ENCODE measurements at places on chromosomes 13 and 19.

- no peak for DNase-seq
Measured at GRCh38 chr19:6070207-6070681, 40.1 kb downstream of the RFX2 start.

GRCh38 chr13:39895254-39895653 is 239.8 kb downstream of the COG6 start:
- no peak for DNase-seq

GRCh38 chr19:45884682-45885555 is 1.0 kb downstream of the IRF2BP1 start:
- DNase-seq = peak; percentile 79

- DNase-seq = no peak
Measured at GRCh38 chr19:53626976-53627375, 4.8 kb upstream of the DPRX start.

DNA sequence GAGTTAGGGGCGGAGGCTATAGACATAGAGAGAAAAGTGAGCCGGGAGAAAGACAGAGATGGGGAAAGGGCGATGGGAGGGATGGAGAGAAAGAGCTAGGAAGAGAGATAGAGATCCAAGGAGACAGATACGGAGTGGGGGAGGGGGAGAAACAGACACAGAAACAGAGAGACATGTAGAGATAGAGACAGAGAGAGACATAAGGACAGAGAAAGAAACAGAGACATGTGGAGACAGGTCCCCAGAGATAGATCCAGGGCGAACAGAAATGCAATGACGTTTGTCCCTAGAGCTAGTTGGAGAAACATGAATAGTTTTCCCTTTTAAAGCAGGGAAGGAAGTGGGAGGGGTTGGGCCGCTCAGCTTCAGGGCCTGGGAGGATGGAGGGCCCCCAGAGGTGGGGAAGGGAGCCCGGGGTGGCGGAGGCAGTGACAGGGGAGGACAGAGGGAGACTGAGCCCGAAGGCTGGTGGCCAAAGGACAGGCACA is 4.6 kb downstream of the PPP1R14A start:
- peak; percentile 64 for DNase-seq

DNA sequence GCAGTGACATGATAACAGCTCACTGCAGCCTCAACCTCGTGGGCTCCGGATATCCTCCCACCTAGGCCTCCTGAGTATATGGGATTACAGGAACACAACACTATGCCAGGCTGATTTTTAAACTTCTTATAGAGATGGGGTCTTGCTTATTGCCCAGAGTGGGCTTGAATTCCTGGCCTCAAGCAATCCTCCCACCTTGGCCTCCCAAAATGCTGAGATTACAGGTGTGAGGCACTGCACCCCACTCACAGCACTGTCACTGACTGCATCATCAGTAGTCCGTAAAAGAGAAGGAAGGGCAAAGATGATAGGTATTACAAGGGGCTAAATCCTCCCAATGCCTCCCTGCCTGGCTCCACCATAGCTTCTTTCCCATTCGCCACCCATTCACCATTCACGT is 4.1 kb downstream of the RHPN2 start:
- DNase-seq = no peak

GRCh38 chr19:43695985-43696704 is 19.7 kb upstream of the IRGC start:
- no peak for DNase-seq

DNA sequence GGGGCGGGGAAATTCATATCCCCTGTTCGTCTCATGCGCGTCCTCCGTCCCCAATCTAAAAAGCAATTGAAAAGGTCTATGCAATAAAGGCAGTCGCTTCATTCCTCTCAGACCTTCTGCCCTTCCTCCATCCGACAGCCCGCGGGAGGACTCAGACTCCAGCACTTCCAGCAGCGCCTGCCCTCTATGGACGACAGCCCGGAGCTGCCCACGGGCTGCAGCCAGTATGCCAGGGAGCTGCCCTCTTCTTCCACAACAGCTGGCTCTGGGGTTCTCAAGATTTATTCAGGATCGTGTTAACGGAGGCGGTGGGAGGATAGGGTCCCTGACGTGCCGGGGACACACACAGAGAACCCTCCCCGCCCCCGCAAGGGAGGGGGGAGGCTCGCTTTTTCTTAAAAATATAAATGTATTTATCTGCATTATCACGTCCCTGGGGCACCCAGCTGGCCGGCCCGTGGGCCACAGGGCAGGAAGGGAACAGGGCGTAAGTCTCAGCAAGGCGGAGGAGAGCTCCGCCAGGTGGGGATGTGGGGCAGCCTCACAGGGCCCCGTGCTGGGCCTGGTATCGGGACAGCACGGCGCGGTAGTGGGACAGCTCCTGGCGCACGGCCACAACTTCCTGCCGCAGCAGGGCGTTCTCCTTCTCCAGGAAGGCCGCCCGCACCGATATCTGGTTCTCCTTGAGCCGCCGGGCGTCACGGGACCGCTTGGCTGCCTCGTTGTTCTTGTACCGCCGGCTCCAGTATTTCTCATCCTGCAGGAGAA is 6.7 kb downstream of the DBP start:
- peak; percentile 91 for DNase-seq

- no peak for DNase-seq
Measured at GRCh38 chr19:5106191-5106726, 137.3 kb downstream of the KDM4B start.

- no peak for DNase-seq
Measured at GRCh38 chr19:44732235-44733014, 16.1 kb upstream of the BCL3 start.

DNA sequence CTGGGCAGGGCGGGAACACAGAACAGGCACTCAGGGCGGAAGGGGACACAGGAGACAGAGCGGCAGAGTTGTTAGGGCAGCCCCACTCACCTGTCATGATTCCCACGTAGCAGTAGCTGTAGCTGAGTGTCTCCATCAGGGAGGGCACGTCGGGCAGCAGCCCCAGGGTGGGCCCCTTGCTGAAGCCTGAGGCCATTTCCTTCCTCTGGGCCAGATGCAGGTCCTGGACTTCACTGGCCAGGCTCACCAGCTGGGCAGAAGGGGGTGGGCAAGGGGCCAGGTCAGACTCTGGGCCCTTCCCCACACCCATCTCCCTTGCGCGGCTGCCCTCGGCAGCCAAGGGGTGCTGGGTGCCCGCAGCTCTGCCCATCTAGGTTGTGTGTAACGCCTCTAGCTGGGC is 5.9 kb downstream of the MBOAT7 start:
- DNase-seq = no peak

GRCh38 chr13:71797517-71797916 is 69.5 kb downstream of the DACH1 start:
- DNase-seq = no peak

- DNase-seq = no peak
Measured at GRCh38 chr13:33205804-33206221, 79.7 kb downstream of the STARD13 start.

DNA sequence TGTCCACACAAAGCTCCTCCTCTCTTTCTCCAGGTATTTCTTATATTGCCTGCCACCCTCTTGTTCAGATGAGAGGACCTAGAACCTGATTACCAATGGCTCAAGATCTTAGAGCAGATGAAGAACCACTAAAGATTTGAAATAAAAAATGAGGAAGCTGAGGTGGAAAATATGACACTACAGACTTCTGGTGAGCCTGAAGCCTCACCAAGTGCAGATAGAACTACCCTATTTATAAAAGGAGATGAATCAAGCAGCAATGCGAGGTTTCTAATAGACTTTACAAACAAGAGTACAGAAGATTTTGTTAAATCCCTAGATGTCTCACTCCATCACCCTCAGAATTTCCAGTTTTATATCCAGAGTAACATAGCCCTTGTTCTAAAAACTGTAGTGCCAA is 345.8 kb downstream of the TBC1D4 start:
- DNase-seq = no peak

DNA sequence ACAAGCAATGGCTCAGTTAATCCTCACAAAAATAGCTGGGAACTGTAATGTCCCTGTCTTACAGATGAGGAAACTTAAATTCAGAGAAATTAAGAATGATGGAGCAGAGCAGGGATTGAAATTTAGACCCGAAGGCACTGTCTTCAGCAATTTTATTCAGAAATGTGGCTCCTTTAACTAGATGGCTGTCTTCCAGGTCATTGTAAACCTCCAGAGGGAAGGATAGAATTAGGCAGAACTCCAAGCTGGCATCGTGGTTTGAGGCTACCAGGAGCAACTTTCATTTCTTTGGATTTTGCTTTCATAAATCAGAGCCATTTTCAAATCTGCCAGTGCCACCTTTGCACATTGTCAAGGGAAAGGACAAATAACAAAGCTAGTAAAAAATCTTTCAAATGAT is 339.0 kb downstream of the DCT start:
- DNase-seq = no peak

DNA sequence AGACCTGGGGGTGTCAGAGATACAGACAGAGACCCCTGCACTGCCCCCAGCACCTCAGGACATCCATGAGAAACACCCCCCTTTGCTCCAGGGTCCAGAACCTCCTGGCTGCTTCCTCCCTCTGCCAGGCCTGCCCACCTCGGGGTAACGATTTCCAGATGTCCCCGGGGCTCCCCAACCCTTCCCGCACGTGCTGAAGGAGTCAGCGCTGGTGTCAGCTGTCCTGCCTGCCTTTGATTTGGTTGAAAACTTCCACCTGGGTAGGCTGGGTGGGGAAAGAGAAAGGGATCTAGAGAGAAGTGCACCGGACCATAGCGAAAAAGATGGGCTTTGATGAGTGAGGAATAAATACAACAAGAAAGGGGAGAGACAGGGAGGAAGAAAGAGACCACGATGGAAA is 1.5 kb upstream of the CGB7 start:
- DNase-seq = no peak

DNA sequence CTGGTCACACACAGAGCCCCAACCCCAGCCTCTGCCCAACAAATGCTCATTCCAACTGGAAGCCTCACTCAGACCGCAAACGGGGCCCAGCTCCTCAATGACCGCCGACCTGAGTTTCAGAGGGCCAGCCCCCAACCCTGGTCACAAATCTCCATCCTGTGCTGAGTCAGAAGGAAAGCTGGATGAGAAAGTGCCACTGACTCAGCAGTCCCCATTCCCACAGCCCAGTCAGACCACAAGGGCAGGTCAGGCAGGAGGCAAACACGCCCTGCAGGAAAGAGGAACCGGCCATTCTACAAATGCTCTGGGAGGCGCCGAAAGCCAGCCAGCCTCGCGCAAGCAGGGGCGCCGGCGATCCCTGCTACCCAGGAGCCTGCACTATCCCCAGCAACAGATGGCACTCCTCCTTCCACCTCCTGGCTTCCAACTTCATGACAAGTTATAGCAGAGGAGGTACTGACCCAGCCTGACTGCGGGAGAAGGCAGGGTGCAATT is 14.1 kb upstream of the PRKD2 start:
- DNase-seq = peak; percentile 30

DNA sequence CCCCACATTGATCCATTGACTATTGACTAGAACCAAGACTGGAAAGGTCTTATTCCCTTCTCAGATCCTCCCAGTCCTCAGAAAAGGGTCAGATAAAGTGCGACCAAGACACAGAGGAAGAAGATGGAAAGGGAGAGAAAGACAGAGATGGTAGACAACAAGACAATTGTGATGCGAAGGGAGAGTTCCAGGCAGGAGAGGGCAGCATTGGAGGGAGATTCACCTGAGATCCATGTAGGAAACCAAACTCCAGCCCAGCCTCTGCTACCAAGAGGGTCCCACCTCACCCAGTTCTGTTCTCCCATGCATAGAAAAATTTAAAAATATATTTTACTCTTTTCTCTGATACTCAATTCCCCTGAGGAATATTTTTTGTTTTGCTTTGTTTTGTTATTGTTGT is 67.3 kb upstream of the TSHZ3 start:
- no peak for DNase-seq

GRCh38 chr19:7645656-7646425 is 8.9 kb downstream of the STXBP2 start:
- DNase-seq = no peak

GRCh38 chr13:40095695-40096356 is 440.4 kb downstream of the COG6 start:
- no peak for DNase-seq

- no peak for DNase-seq
Measured at GRCh38 chr13:45519493-45519892, 54.8 kb downstream of the COG3 start.

DNA sequence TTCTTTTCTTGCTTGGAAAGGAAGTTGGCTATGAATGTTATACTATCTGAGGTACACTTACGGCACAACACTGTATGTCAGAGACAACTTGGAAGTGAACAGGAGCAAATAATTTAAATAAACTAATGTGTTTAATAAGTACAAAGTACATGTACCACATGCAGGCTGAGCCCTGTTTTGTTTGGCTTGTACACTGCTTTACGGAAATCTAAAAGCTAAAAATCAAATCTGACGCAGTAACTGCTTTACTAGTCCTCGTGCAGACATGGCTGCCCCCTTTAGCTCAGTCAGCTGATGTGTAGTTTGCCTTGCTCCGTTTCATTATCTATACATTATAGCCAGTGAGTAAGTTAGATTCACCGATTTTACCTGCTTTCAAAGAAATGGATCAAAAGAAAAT is 36.5 kb downstream of the TDRD3 start:
- DNase-seq = no peak

DNA sequence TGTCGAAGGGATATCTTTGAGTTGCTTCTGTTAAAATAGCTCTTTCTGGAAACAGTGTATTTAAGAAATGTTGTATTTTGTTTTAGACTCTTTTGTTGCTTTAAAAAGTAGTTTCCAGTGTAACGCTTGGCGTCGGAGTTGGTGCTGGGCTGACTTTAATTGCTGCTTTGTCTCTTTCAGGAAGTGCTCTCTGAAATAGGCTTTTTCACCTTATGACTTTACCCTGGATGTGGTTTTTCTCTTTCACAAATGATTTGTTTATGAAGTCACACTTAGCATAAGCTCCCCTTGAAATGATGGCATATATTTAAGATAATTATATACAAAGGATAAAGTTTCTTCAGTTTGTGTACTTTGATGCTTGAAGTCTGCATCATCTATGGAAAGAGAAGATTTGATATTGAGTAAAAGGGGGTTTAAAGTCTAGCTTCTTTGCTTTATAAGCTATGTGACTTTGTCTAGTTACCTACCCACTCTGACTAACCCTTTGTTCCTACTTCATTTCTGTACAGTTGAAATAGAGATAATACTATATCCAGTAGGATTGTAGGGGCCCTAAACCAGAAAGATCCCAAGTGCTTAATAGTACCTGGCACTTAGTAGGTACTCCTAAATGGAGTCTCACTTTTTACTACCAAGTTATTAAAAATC is at the start of gene GPR18:
TSS of gene GPR18 (minus strand) at position 170 of the 651 bp plus-strand sequence. CDS start 2,507 bp downstream, outside the sequence.
- no peak for DNase-seq

GRCh38 chr13:24670961-24671381 is 9.2 kb upstream of the ATP12A start:
- peak; percentile 70 for DNase-seq

DNA sequence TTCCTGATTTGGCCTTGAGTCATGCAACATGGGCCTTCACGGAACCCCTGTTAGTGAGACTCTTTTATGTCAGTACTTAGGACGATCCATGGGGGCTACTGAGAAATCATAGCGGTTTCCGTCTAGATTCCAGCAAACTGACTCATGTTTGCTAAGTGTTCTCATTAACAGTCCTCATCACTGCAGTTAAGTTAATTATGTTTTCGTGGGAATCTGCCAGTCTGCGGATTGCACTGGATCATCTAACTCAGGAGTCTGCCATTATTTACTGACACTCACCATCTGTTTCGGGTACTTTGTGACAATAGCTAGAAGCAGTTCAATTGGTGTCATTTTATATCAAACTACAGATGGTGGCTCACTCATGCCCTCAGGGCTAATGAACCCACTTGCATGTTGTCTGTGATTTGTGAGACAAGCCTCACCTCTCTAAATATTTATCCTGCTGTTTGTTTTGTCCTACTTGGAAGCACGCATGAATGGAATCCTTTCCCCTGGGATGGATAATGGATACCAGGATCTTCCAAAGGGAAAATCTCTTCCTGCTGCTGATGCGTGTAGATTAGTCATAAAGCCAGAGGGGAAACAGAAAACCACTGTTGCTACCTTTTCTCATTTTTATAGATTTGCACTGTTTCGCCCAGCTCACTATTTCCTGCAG is 61.8 kb downstream of the RAB20 start:
- DNase-seq = peak; percentile 48
